ENCODE measurements at places on chromosomes 1 and 21.

GRCh38 chr1:115461526-115461925 lies 123.5 kb upstream of the NGF start:
- no peak for DNase-seq

DNA sequence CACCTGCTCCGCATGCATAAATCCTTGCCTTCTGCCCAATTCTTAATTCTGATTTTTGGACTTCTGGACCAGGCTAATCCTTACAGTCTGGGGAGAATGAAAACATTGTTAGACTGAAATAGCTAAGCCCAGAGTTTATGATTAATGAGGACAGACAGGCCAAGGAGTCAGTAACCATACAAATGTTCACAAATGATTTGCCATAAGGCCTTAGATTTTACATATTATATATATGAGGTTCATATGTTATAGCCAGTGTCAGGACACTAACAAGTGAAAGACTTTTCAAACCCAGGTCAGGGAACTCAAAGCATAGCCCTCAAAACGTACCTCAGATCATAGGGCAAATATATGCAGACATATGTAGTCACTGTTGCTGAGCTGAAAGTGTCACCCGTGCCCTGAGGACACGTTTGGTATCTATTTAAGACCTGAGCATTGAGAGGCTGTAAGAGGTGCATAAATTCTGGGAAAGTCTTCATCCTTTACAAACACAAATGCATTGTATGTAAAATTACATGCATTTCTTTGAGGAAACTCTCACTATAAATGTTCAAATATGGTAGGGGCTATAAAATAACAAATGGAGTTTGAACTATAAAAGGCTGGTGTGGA lies 45.3 kb upstream of the FBXO28 start:
- DNase-seq = no peak

DNA sequence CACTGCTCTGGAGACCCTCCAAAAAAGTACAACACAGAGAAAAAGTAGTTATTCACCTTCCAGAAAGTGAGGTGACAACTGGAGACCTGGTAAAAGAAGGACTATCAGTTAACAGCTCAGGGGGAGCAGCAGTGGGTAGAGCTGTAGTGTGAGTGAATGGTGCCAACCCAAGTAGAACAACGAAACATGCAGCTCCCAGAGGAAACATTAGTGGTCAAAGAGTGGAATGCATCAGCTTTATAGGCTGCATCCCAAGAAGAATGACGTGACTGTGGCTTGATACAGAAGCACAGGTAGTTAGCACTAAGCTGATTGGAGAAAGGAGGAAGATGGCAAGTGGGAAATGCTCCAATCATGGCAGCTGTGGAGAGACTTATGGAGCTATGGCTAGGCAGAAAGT lies 275.7 kb upstream of the CAMK1G start:
- DNase-seq = no peak

- no peak for DNase-seq
These were observed 71.2 kb downstream of the CHRM3 start for GRCh38 chr1:239457491-239458143.

GRCh38 chr1:110463725-110464124 lies 12.8 kb downstream of the PROK1 start:
- no peak for DNase-seq

GRCh38 chr1:14897547-14897946 lies 256.0 kb upstream of the TMEM51 start:
- no peak for DNase-seq

GRCh38 chr1:51957618-51958017 lies 32.9 kb downstream of the RAB3B start:
- no peak for DNase-seq

DNA sequence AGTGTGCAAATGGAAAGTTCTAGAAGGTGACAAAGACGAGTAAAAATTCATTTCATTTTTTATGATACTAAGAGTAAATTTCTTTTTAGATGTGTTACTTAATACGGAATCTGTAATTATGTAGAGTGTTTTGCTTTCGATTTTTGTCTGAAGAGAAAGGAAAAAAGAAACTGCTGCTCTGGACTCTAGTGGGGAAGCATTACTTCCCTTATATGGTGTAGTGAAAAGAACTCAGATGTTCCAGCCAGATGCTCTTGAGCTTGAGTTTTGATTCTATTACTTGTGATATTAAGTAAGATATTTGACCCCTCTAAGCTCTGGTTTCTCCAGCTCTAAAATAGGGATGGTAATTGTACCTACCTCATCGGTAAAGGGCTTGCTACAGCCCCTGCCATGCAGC lies 12.2 kb upstream of the GPR161 start:
- DNase-seq = no peak

DNA sequence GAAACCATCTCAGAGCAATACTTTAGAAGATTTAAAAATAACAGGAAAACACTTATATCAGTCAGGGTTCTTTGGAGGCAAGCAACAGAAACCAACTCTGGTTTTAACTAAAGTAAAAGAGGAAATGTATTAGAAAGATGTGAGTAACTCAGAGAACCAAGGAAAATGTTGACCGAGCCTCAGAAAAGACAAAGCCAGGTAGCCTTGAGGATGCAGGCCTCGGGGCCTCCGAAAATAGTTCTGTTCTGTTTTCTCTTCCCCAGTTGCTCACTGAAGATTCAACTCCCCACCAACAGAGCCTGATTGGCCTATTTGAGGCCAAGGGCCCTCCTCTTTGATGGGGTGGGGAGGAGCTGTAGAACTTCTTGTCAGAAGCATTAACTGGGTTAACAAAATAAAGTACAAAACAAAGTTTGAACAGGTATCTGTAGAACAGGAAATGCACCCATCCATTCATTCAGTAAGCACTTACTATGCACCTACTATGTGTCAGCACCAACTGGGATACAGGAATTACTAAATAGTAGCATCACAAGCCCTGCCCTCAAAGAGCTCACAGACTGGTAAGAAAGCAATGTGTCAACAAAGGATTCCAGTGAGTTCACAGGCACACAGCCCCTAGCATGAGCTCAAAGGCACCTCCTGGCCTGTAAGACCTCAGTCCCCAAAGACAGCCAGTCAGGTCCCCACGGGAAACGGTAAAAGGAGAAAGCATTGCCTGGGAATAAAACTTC lies 12.6 kb downstream of the SLAMF8 start:
- no peak for DNase-seq

GRCh38 chr1:113784104-113784779 lies 25.0 kb upstream of the PHTF1 start:
- no peak for DNase-seq

- DNase-seq = no peak
These were observed 23.9 kb downstream of the TMEM50B start for GRCh38 chr21:33455686-33456446.

DNA sequence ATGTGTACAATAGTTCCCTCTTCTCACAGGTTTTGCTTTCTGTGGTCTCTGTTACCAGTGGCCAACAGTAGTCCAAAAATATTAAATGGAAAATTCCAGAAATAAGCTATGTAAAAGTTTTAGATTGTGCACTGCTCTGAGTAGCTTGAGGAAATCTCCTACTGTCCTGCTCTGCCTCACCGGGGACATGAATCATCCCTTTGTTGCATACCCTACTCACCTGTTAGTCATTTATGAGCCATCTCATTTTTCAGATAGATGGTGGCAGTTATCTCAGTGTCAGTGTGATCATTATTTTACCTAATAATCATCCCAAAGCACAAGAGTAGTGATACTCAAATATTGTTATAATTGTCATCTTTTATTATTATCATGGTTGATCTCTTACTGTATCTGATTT lies 688.1 kb downstream of the PLA2G4A start:
- DNase-seq = no peak

DNA sequence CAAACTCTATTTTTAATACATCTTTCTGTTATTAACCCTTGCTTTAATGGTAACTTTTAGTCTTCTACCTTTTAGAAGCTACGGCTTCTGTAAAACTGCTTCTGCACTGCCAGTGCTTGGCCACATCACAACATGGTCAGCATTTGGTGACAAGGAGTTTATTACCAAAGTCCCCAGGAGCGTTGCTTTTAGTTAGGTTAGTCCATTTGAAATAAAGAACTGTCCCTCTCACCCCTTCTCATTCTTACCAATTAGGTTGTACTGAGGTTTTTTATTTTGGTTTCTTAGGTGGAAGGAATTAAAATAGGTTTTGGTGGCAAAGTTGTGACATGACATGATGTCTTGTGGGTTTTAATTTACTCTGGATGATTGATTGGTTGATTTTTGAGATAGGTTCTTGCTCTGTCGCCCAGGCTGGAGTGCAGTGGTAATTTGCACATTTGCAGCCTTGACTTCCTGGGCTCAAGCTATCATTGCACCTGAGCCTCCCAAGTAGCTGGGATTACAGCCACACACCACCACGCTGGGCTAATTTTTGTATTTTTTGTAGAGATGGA lies 39.2 kb downstream of the SPEN start:
- DNase-seq = no peak

DNA sequence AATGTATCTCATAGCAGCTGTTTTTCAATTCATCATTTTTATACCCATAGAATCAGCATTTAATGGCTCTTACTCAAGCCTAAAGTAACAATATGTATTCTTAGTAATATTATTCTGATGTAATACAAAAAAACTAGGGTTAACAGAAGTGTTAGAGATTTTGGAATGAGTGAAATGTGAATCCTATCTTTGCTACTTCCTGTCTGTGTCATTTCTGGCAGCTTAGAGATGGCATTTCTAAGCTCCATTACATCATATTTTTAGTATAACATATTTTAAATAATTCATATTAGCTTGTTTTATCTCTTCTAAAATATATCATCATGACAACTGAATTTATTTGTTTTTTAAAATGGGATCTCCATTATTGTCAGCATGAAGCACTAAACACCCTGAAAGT lies 90.2 kb downstream of the LRRC7 start:
- DNase-seq = no peak

GRCh38 chr1:96080925-96081324 lies 640.7 kb upstream of the PTBP2 start:
- DNase-seq = no peak

GRCh38 chr1:226602186-226603021 lies 53.8 kb downstream of the STUM start:
- DNase-seq = no peak

- DNase-seq = peak; percentile 14
These were observed 156.9 kb upstream of the GJB5 start for GRCh38 chr1:34597877-34598514.

DNA sequence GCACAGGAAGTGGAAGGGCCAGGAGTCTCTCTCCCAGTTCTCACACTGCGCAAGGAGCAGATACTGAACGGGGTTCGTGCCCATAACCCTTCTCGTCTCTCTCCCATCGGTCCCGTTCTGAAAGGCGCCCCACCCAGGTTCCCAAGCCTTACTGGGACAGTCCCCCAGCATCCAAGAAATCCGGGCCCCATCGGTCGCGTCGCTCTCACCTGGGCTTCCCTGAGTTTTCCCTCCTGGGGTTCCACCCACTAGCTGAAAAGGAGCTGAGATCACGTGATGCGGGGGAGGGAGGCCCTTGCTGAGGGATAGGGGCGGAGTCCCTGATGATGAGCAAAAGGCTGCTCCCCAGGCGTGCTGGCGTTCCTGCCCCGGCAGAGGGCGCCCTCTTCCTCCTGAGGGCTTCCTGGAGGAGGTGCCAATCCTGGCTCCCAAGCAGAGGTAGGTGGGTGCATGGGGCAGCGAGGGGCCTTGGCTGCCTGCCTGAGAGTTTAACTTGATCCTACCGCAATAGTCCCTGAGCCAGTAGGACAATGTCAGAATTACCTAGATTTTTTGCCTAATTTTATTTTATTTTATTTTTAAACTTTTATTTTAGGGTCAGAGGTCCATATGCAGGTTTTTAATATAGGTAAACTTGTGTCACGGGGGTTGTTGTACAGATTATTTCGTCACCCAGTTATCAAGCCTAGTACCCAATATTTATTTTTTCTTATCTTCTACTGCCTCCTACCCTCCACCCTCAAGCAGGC lies at the start of gene SPOCD1:
TSS of gene SPOCD1 (minus strand) at position 271 of the 749 bp plus-strand sequence. CDS start 689 bp downstream, outside the sequence.
- peak; percentile 72 for DNase-seq

- no peak for DNase-seq
These were observed 21.3 kb downstream of the UBASH3A start for GRCh38 chr21:42424914-42425541.

- no peak for DNase-seq
These were observed 114.4 kb upstream of the VAMP3 start for GRCh38 chr1:7656557-7657215.

DNA sequence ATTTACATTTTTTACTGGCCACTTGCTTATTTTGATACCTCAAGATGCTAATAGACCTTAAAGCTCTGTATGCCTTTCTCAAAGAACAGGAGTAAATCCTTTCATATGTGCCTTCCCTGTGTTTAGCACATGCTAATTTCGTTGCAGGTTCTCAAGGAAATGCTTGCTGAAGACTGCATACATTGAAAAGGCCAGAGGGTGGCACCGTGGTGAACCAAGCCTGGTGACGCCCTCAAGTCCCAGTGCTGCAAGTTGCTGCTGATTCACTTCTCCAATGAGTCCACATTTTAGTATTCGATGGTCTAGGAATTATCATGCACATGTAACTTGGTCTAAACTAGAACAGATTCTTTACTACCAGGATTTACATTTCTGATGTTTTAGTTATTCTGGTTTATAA lies 94.1 kb downstream of the CLDN17 start:
- DNase-seq = no peak

DNA sequence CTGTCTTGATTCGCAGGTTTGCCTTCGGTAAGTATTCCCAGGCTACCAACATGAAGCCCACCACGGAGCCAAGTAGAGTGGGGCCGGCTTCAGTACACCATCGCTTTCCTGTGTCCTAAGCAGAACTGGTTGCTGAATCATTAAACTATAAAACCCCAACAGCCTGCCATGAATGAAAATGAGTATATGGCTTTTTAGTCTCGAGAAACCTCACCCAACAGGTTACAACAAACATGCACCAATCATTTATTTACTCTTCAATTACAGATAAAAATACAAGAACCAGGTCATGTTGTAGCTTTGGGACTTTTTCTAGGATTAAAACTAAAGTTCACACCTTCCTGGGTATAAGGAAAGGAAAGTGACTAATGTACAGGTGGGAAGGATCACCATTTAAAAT lies 7.6 kb downstream of the TMPRSS2 start:
- no peak for DNase-seq

GRCh38 chr1:117059334-117059677 lies 820 bp upstream of the TTF2 start:
- no peak for DNase-seq

GRCh38 chr1:3103967-3104677 lies 35.1 kb downstream of the PRDM16 start:
- DNase-seq = no peak

GRCh38 chr1:22763487-22764200 lies 53.0 kb downstream of the EPHB2 start:
- DNase-seq = no peak

GRCh38 chr1:69700770-69701169 lies 133.0 kb downstream of the LRRC7 start:
- DNase-seq = no peak

DNA sequence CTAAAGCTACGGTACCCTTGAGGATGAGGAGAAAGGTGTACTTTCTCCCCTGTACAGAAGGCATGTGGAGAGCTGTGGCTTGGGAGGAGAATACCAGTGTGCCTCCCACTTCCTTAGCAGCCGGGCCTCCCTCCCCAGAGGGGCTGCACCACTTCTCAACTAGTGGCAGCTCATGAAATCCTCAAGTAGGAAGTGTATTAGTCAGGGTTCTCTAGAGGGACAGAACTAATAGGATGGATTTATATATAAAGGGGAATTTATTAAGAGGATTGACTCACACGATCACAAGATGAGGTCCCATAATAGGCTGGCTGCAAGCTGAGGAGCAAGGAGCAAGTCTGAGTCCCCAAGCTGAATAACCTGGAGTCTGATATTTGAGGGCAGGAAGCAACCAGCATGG lies 53.1 kb upstream of the PPP2R5A start:
- DNase-seq = no peak
